ENCODE measurements at places on chromosomes 1 and 21.

DNA sequence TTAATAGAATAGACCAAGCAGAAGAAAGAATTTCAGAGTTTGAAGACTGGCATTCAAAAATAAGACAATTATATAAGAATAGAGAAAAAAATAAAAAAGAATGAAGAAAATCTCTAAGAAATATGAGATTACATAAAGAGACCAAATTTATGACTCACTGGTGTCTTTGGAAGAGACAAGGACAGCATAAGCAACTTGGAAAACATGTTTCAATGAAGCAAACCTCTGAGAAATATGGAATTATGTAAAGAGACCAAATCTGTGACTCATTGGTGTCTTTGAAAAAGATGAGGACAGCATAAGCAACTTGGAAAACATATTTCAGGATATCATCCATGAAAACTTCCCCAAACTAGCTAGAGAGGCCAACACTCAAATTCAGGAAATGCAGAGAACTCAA, 60.4 kb upstream of the LYPLAL1 start:
- no peak for DNase-seq

DNA sequence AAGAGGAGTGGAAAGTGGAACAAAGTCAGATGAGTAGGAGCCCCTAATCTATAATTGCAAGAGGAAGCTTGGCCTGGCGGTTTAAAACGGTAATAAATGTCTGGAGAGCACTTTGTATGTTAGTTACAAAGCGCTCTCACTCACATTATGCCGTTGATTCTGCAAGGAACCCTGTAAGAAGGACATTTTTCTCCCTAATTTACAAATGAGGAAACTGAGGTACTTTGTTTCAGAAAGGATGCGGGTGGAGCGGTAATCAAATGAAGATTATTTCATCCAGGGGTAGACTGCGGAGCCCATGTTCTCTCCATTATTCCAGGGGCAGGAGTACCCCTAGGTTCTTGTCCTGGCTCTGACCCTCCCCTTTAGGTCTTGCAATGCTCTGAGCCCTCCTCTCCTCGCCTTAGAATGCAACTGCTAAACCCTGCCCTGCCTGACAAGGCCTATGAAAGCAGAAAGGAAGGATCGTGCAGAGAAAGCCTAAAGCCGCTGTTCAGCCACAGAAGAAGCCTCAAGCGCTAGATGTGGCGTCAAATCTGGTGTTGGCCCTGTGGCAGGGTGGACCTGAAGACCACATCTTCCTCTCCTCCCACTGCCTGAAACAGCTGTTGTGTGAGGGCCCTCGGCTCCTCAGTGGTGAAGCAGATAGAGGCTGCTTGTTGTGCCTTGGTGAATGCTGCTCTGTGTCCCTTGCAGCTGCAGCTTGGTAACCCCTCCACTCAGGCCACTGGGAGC, 588 bp upstream of the PACC1 start:
- no peak for DNase-seq

DNA sequence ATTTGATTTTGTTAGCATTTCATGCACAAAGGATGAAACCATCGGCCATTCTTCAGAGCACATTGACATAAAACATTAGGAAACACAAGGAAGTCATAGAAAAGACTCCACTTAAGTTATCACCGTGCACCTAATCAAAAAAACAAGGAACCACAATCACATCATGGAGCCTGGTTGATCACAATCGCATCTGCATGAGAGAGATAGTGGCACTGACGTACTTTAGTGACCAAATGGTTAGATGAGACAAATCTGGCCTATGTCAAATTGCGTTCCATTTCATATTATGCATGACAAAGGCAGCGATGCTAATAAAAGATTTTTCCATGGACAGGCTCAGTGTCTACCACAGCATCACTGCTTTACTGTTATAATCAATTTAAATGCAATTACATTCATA, 571.8 kb upstream of the ADGRL2 start:
- DNase-seq = no peak

DNA sequence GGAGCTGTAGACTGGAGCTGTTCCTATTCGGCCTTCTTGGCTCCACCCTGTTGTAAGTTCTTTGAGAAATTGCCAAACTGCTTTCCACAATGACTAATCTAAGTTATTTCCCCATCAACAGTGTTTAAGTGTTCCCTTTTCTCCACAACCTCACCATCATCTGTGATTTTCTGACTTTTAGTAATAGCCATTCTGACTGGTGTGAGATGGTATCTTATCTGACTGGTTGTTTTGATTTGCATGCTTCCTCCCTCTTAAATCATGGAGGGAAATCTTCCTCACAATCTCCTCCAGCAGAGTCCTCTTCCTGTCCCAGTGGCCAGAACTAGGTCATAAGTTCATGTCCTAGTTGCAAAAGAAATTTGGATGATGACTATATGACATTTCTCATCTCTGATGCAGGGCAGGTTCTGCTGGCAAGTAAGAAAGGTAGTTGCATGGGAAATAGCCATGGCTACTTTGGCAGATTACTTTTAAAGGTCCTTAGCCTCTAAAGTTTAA, 294.0 kb downstream of the LRRC40 start:
- DNase-seq = no peak

- no peak for DNase-seq
These were observed 113.2 kb upstream of the KAZN start for GRCh38 chr1:14485285-14485684.

- no peak for DNase-seq
These were observed 144.8 kb downstream of the NR5A2 start for GRCh38 chr1:200172311-200172710.

DNA sequence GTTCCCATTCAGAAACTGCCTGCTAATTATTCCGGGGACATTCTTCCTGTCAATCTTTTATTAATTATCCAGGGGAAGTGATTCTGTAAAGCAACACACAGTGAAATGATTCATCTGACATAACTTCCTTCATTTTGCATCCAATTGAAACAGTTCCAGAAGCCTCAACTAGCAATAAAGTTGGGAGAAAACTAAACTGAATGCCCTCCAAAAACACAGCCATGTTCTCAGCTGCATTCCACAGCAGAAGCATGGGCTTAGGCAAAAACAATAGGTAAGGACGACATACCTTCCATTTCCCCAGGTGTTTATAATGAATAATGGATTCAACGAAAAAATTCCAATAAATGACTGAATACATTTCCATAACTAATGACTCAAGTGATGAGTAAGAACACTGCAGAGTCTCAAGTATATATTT, 36.9 kb upstream of the TARBP1 start:
- DNase-seq = no peak

DNA sequence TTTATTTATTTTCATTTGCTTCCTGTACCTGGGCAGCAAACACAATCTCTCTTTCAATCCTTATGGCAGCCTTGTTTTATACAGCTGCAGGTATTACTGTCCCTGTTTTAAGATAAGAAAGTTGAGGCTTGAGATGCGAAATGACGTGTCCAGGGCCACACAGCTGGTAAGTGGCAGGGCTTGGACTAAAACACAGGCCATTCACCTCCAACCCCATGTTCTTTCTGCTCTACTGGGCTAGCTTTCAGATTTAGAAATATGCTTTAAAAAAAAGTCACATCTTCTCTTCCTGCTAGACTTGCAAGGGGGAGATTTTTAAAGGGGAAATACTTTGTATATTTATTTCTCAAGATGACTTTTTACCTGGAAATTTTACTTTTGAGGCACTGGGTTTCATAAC, 62.8 kb downstream of the CNST start:
- DNase-seq = no peak

- no peak for DNase-seq
These were observed 1.6 kb upstream of the AGT start for GRCh38 chr1:230715510-230715909.

- DNase-seq = peak; percentile 100
These were observed at the start of gene PEX10 for GRCh38 chr1:2412395-2412772. TSS of gene PEX10 (minus strand) at chr1:2412564. CDS start at chr1:2412502, 62 bp downstream.

DNA sequence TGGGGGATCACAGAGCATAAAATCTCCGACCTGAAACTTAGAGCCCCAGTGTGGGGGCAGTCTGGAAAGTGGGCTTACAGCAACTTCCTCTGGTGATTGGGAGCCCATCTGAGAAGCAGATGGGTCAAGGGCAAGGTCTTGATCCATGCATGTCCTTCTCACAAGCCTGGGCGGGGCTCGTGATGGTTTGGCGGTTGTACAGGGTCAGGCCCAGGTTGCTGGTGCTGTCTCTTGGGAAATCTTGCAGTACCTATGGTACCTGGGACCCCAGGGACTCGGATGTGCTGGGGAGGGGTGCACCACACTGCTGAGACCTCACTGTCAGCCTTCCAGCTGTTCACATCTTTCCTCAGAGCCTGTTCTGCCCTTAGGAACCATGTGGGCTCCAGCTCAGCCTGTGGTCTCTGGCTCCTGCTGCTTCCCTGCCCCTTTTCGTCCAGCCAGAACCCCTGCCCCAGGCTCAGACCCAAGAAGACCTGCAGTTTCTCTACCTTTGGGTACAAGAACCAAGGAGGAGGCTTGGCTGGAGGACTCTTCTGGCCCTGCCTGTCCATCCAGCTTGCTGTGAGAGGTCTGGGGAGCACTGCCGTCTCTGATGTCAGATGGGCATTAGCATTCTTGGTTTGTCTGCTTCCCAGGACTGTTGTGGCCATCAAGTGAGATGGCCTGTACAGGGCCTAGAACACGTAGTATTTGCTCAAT, 24.5 kb downstream of the WNT4 start:
- peak; percentile 60 for DNase-seq

DNA sequence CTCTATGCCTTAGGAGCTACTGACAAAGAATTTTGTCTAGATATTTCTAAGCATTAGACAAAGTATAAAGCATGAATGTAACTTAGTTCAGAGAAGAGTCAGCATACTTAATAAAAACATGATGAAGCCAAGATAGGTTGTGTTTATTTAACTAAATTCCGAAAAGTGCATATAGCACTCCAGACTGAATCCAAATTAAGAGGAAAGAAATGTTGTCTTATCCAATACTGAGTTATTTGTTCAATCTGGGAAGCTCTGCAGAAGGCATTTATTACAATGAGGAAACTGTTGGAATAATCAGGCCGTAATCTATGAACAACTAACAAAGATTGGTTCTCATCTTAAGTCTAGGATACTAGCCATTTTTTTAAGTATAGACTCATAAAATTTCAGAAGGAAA, 100.2 kb downstream of the TNFSF18 start:
- no peak for DNase-seq

- DNase-seq = peak; percentile 68
These were observed 612.9 kb downstream of the PTPRU start for GRCh38 chr1:29849038-29849750.

- DNase-seq = no peak
These were observed 92.5 kb upstream of the VAMP3 start for GRCh38 chr1:7678491-7679158.

DNA sequence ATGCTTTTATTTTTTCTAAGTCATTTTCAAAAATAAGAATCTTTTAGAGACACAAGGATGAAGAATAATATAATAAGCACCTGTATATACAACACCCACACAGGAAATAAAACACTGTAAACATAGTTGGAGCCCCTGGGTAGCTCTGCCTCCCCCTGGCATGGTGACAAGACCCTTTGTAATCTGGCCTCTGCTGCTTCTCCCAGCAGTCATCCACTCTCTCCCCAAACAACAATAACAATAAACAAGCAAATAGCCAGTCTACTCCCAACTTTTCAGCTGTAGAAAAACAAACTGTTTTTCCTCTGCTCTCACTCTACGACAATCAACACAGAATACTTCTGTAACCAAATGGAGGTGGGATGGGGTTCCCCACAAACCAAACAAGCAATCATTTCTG, 110.1 kb downstream of the CSMD2 start:
- DNase-seq = no peak

DNA sequence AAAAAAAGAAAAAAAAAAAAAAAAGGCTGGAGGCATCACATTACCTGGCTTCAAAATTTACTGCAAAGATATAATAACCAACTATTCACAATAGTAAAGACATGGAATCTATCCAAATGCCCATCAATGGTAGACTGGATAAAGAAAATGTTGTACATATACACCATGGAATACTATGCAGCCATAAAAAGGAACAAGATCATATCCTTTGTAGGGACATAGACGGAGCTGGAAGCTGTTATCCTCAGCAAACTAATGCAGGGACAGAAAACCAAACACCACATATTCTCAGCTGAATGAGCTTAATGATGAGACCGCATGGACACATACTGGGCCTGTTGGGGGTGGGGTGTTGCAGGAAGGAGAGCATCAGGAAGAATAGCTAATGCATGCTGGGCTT, 330.5 kb downstream of the SRGAP2C start:
- no peak for DNase-seq

GRCh38 chr1:165533254-165533653, 10.5 kb upstream of the LRRC52 start:
- DNase-seq = no peak

GRCh38 chr21:24223624-24224023, 1383.7 kb downstream of the MRPL39 start:
- DNase-seq = no peak

DNA sequence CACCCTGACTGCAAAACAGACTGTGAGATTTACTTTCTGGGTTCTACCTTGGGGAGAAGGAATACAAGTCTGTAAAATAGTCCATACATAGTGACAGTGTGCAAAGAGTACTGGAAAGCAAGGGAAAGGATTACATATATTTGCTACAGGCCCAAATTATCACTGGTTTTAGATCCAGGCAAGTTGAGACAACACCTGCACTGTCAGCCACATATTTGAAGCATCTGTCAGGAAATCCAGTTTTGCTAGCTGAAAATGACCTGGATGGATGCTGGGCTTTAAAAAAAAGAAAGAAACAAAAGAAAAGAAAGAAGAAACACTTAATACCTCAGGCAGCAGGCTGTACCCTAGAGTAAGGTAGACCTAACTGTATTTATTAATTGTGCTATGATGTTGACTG, 23.9 kb upstream of the SPRR2G start:
- DNase-seq = no peak

- no peak for DNase-seq
These were observed 6.7 kb downstream of the VWA1 start for GRCh38 chr1:1442069-1442770.

DNA sequence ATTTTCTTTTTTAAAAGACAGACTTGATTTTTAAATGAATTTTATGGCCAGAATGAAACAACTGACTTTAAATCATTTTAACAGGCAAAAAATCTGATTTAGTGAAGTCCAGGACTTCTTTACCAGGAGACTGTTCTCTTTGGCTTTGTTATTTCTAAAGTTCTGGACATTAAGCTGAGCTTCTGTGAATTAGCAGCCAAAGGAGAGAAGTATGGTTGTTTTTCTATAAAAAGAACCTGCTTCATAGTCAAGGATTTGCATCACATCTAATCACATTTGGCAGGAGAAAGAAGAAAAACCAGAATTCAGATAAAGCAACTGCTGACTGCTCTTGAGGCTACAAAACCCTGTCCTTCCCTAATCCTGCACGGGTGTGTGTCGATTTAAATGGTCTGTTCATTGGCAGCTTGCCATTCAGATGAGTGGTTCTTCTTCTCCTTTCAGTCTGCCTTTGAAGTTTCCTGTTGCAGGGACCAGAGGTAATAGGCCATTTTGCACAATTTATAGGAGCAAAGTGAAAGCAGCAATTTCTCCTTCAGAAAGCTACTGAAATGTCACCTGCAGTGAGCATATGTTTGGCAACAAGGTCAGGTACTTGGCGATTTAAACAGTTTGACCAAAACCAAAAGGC, 215.4 kb downstream of the OLFM3 start:
- DNase-seq = no peak
